ENCODE measurements at places on chromosomes 13 and 19.

DNA sequence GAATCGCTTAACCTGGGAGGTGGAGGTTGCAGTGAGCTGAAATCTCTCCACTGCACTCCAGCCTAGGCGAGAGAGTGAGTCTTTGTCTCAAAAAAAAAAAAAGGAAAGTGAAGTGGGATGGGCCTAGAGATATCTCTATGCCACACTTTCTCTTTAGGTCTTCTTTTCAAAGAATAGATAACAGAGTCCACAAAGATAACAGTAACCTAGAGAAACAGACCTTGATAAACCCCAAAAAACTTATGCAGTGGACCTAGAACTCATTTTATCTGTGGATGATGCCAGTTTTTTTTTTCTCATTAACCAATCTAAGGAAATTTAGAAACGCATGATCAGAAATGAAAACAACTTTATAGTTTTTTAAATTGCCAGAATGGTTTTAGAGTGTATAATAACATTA, 227.4 kb downstream of the LHFPL6 start:
- no peak for DNase-seq

GRCh38 chr13:77715233-77715891, 17.9 kb downstream of the SLAIN1 start:
- DNase-seq: no peak

- no peak for DNase-seq
Measured at GRCh38 chr19:12766051-12766521, 9.3 kb downstream of the HOOK2 start.

DNA sequence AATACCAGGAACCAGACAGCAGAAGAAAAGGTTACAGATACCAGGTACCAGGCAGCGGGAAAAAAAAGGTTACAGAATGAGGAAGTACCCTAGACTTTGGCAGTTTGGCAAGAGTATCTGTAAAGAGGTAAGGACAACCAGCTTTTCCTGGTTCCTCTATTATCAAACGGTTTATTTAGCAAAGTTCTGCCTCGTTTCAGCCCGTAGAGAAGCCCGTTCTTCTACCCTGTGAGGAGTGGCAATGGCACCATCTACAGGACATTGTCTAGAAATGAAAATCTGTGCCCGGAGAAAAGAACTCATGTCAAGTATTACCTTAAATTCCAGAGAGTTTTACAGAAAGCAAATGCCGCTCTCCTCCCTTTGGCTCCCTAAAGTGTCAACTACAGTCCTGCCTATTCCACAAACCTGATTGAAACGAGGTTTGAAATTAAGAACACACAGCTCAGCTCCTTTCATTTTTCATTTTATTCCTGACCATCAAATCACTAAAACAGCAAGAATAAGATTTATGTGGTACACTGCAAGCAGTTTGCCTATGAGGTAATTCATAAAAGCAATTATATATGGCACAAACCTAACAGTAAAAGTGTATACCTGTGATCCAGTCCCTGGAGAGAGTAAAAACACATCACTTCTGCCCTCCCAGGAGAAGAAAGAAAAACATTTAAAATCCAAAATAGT, 226.3 kb downstream of the SLC7A1 start:
- DNase-seq: no peak

- DNase-seq: no peak
Measured at GRCh38 chr13:74794147-74794546, 659.9 kb upstream of the KLF12 start.

- DNase-seq: no peak
Measured at GRCh38 chr13:96179309-96179708, 89.4 kb downstream of the HS6ST3 start.

GRCh38 chr19:2060884-2061494, 9.9 kb upstream of the MKNK2 start:
- DNase-seq: no peak
